Endodermal cell (in vitro differentiated cells): ENCODE measurements at places on chromosomes 13 and 19. TPM values are rescaled to one million over a fixed set of nuclear protein-coding genes. Genes with fewer than 3 reads are reported as not detected.

DNA sequence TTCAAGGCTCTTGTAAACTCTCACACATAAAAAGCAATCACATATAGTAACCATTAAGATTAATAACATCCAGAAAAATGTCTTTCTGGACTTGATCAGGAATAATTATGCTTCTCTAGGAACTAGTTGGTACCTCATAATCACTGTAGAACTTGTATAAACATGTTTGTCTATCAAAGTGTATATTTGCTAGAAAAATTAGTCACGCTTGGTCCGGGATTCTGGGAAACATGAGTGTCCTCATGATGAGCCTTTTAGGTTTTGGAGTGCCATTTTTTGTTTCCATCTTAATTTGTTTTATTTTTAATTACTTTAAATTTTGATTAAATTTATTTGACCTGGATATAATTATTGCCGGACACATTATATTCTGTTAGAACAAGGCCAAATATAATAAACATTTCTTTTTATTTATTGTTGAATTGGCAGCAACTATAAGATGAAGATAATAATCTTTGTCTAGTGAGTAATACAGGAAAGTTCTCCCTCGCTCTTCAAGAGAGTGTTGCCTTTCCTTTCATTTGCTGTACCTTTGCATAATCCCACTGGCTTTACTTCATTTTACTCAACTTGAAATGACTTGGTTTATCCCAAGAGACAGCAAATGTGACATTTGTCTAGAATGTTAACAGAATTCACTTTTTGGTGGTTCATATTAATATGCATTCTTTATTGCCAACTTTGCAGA lies 207.0 kb downstream of the NALCN start:
- no peak overlapping the region for H3K4me3 ChIP-seq
- no peaks in the 10 kb centered on the region for H3K36me3 ChIP-seq
- no peak for DNase-seq
- no peaks in the 10 kb centered on the region for H3K4me1 ChIP-seq
- no peak overlapping the region for H3K27ac ChIP-seq

- H3K4me3 ChIP-seq = no peak overlapping the region
- H3K36me3 ChIP-seq = no peaks in the 10 kb centered on the region
- DNase-seq = peak; percentile 55
- no peaks in the 10 kb centered on the region for H3K27me3 ChIP-seq
These were observed 301.6 kb downstream of the TEX29 start for GRCh38 chr13:111622051-111622531.

- H3K27me3 ChIP-seq = no peaks in the 10 kb centered on the region
- H3K4me1 ChIP-seq = no peaks in the 10 kb centered on the region
- no peak overlapping the region for H3K4me3 ChIP-seq
- H3K27ac ChIP-seq = no peak overlapping the region
- H3K36me3 ChIP-seq = peaks cover 9% of the 10 kb centered on the region
- no peak for DNase-seq
These were observed 12.0 kb downstream of the ZSWIM9 start for GRCh38 chr19:48182434-48182833.

DNA sequence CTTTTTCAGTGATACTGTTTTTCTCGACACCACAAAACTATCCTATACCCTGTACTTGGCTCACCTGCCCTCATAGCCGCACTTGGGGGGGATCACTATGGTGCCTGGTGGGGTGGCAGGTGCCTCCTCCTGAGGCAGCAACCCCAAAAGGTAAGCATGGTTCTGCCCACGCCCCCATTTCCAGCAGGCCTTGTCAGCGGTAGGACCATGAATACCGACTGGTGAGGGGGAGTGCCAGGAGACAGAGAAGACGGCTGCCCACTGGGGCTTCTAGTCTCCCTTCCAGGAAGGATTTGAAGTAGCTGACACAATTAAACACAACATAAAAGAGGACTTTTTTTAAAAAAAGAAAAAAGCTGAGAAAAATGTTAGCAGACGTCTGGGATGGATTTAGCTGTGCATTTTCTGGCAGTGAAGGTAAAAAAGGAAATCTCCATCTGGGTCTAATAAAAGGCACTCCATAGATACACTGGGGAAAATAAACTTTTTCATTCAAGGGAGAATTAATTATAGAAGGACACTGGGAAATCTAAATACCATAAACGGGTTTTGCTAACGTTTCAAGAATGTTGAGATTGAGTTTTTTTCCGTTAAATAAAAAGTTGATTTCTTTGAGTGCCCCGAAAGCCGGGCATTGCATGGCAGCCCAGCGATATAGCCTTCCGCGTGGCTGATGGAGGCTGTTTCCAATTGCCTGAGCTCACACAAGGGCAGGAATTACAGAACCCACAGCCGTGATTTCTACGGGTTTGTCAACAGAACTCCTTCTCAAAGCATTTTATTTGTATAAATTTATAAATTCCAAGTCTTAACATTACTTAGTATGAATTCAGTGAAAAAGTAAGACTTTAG lies 45.1 kb downstream of the ATP11A start:
- H3K4me1 ChIP-seq = peaks cover 7% of the 10 kb centered on the region
- H3K36me3 ChIP-seq = no peaks in the 10 kb centered on the region
- no peak overlapping the region for H3K27ac ChIP-seq
- no peak for DNase-seq
- no peaks in the 10 kb centered on the region for H3K27me3 ChIP-seq
- H3K4me3 ChIP-seq = no peak overlapping the region

LILRA6 gene
- not detected in 2 replicates for total RNA-seq

DNA sequence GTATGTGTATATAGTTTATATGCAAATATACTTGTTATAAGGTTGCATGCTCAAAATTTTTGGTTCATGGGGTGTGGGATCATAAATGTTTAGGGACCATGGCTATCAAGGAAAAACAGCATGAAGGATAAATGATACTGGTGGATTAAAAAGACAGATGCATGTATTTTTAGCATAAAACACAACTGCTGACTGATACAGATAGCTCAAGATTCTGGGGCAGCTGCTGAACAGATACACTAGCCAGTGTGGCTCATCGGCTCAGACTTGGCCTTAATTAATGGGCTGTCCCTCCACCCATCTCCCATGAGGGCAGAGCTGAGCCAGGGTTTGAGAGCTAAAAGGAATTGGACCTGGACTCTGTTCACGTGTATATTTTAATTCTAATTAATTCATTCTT lies 11.4 kb downstream of the ALOX5AP start:
- no peak overlapping the region for H3K27ac ChIP-seq
- no peaks in the 10 kb centered on the region for H3K36me3 ChIP-seq
- peaks cover 5% of the 10 kb centered on the region for H3K4me1 ChIP-seq
- no peak overlapping the region for H3K4me3 ChIP-seq
- no peaks in the 10 kb centered on the region for H3K27me3 ChIP-seq

DAND5 gene
- total RNA-seq = 0.19 to 0.40 TPM (median 0.40 TPM) in 3 replicates

JAK3 gene
- total RNA-seq = 2.0 and 2.8 TPM in 2 replicates

TEX30 gene
- total RNA-seq = 5.1 to 11.5 TPM (median 9.6 TPM) in 3 replicates

- H3K4me3 ChIP-seq = no peak overlapping the region
- no peak for DNase-seq
- peaks cover 32% of the 10 kb centered on the region for H3K36me3 ChIP-seq
- H3K4me1 ChIP-seq = peaks cover 6% of the 10 kb centered on the region
These were observed 44.7 kb upstream of the GPI start for GRCh38 chr19:34320277-34320676.

GRCh38 chr13:42312817-42313431 lies 41.0 kb downstream of the AKAP11 start:
- no peaks in the 10 kb centered on the region for H3K4me1 ChIP-seq
- no peak overlapping the region for H3K4me3 ChIP-seq
- H3K27ac ChIP-seq = no peak overlapping the region
- DNase-seq = no peak
- no peaks in the 10 kb centered on the region for H3K27me3 ChIP-seq

NCR1 gene
- total RNA-seq = 32.8 and 34.5 TPM in 2 replicates

GRCh38 chr13:50779443-50780200 lies 63.9 kb downstream of the DLEU7 start:
- H3K27ac ChIP-seq = no peak overlapping the region
- peaks cover 55% of the 10 kb centered on the region for H3K27me3 ChIP-seq
- H3K36me3 ChIP-seq = no peaks in the 10 kb centered on the region
- H3K4me3 ChIP-seq = no peak overlapping the region

GRCh38 chr19:55273978-55274707 lies 5.8 kb downstream of the HSPBP1 start:
- no peak overlapping the region for H3K4me3 ChIP-seq
- no peak overlapping the region for H3K27ac ChIP-seq
- no peak for DNase-seq
- H3K36me3 ChIP-seq = peaks cover 25% of the 10 kb centered on the region
- H3K4me1 ChIP-seq = peaks cover under 1% of the 10 kb centered on the region
- no peaks in the 10 kb centered on the region for H3K27me3 ChIP-seq

SLC1A5 gene
- total RNA-seq = 34.8 to 81.8 TPM (median 77.6 TPM) in 3 replicates

DNA sequence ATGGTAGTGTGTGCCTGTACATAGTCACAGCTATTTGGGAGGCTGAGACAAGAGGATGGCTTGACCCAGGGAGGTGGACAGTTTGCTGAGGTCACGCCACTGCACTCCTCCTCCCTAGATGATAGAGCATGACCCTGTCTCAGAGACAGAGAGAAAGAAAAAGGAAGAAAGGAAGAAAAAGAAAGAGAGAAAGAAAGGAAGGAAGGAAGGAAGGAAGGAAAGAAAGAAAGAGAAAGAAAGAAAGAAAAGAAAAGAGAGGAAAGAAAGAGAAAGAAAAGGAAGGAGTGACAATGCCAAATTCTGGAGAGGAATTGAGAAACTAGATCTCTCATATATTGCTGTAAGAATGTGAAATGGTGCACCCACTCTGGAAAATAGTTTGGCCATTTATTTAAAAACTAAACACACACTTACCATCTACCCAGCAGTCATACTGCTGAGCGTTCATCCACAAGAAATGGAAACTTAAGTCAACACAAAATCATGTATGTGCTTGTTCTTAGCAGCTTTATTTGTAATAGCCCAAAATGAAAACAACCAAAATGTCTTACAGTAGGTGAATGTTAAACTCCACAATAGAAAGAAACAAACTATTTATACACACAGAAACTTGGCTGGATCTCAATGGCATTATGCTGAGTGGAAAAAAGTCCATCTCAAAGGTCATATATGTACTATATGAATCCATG lies 7.5 kb downstream of the TEX101 start:
- no peak overlapping the region for H3K27ac ChIP-seq
- H3K27me3 ChIP-seq = no peaks in the 10 kb centered on the region
- H3K36me3 ChIP-seq = no peaks in the 10 kb centered on the region
- no peaks in the 10 kb centered on the region for H3K4me1 ChIP-seq
- H3K4me3 ChIP-seq = no peak overlapping the region

FAM83E gene
- total RNA-seq = 5.7 and 6.0 TPM in 2 replicates

GRIN2D gene
- 0.77 to 1.5 TPM (median 1.2 TPM) in 3 replicates for total RNA-seq

GRCh38 chr13:27138457-27139093 lies 33.0 kb downstream of the USP12 start:
- H3K27ac ChIP-seq = no peak overlapping the region
- no peaks in the 10 kb centered on the region for H3K36me3 ChIP-seq
- no peak for DNase-seq
- H3K27me3 ChIP-seq = no peaks in the 10 kb centered on the region

PLPPR2 gene
- total RNA-seq = 5.6 to 6.8 TPM (median 5.8 TPM) in 3 replicates

DNA sequence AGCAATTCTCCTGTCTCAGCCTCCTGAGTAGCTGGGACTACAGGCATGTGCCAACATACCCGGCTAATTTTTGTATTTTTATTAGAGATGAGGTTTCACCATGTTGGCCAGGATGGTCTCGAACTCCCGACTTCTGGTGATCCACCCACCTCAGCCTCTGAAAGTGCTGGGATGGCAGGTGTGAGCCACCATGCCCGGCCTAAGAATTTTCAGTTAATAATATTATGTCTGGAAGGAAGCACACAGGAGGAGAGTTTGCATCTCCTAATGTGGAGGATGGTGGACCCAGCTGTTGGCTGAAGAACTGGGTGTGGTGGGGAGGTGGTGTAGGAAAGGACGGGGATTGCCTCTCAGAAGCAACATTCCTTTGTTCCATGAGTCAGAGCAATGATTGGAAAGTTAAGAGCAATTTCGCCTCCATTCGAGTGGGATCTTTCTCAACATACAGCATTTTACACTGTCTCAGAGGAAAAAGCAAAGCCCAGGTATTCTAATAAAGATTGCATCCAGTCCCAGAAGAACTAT lies 11.9 kb downstream of the PDCD2L start:
- peaks cover 55% of the 10 kb centered on the region for H3K36me3 ChIP-seq
- no peak for DNase-seq
- H3K4me3 ChIP-seq = no peak overlapping the region
- H3K27ac ChIP-seq = no peak overlapping the region

ZNF700 gene
- total RNA-seq = 18.9 to 23.3 TPM (median 19.2 TPM) in 3 replicates

INSL3 gene
- total RNA-seq = 0.54 TPM in 1 of 2 replicates, not detected in the other

DNA sequence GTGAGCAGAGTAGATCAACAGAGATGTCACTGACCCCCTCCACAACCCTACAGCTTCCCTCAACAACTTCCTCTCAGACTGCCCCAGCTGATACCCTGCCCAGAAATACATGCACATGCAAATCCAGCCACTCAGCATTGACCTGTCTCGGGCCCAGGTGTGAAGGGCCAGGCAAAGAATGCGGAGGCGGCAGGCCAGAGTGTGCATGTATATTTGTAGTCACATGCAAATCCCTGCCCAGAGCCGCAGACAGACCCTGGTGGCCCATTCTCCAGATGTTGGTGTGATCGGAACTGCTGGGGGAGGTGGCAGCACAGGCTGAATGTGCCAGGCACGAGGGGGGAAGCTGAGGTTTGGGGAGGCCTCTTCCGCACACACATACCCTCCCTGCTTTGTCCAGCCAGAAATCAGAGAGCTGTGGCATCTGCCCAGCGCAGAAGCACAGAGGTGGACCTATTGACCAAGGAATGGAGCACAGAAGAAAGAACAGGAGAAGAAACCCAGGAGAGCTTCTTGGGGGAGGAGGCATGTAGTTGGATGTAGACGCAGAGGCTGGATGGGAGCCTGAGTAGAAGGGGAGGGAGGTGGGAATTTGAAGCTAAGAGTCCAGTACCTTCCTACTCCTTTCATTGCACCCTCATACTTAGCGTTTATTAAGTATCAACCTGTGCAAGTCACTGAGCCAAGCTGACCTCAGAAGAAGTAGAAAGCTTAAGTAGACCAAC lies 14.4 kb downstream of the MEF2B start:
- no peak overlapping the region for H3K4me3 ChIP-seq
- H3K4me1 ChIP-seq = no peaks in the 10 kb centered on the region
- H3K36me3 ChIP-seq = no peaks in the 10 kb centered on the region
- no peak overlapping the region for H3K27ac ChIP-seq

- no peaks in the 10 kb centered on the region for H3K36me3 ChIP-seq
- DNase-seq = no peak
These were observed 55.4 kb upstream of the ATP12A start for GRCh38 chr13:24624801-24625231.

- H3K4me1 ChIP-seq = peaks cover 4% of the 10 kb centered on the region
- peak; percentile 78 for DNase-seq
- H3K27ac ChIP-seq = no peak overlapping the region
- no peaks in the 10 kb centered on the region for H3K36me3 ChIP-seq
- no peak overlapping the region for H3K4me3 ChIP-seq
These were observed 11.8 kb upstream of the TLE5 start for GRCh38 chr19:3073931-3074595.

DNA sequence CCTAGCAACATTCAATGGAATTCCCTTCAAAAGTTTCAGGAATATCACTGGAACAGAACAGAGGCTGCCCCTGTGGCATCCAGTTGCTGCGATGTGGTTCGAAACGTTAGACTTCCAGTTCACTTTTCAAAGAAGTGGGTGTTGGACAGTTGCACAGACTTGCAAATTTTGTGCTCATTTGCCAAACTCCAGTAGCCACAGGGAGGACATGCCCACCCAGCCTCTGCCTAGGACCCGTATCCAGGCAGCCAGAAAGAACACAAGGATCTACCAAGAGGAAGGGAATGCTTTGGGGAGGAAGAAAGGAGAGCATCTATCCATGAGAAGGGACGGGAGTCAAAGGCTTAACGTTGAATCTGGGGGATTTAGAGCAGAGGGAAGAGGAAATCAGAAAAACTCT lies at the start of gene METTL21C:
Gene METTL21C (minus strand): TSS at position 108 of the 400 bp plus-strand sequence. CDS start 546 bp downstream, outside the sequence.
- no peaks in the 10 kb centered on the region for H3K36me3 ChIP-seq
- H3K4me3 ChIP-seq = no peak within 1 kb of the TSS
- H3K27me3 ChIP-seq = no peaks in the 10 kb centered on the region
- H3K4me1 ChIP-seq = peaks cover 3% of the 10 kb centered on the region
- no peak for DNase-seq

LRRC4B gene
- total RNA-seq = 5.4 to 7.0 TPM (median 6.7 TPM) in 3 replicates
